Left kidney (tissue), 8 donors: ENCODE measurements at places on chromosomes 2 and 18.

DNA sequence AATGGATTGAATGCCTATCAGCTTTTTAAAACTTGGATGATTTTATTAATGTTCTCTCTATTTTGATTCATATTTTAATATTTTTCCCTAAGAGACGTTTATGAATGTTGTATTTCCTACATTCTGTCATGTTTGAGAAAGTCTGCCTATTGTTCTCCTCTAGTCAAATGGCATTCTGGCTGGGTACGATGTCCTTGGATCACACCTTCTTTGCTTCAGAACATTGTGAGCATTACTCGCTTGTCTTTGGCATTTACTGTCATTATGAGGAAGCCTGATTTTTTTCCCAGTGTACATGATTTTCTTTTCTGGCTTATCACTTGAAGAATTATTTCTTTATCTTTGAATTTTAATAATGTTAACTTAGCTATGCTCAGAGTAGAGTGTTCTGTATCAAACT is 78.4 kb downstream of the CDC42EP3 start:
- DNase-seq: no peak

DNA sequence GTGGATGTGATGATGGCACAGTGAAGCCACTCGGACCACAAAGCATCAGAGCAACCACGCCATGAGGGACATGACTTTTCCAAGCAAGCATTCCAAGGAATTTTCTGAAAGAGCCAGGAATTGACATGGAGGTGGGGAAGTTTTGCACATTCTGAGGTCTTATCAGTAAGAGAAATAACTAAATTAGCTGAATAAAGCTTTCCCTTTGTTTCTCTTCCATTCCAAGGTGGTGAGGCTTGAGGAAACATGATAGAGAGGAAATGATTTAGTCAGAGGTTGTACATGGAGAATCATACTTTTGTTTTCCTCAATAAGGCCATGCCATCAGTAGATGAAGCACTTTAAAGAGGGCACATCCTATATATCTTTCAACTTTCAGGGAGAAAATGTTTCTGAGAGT is 115.7 kb upstream of the MMADHC start:
- DNase-seq: no peak

DNA sequence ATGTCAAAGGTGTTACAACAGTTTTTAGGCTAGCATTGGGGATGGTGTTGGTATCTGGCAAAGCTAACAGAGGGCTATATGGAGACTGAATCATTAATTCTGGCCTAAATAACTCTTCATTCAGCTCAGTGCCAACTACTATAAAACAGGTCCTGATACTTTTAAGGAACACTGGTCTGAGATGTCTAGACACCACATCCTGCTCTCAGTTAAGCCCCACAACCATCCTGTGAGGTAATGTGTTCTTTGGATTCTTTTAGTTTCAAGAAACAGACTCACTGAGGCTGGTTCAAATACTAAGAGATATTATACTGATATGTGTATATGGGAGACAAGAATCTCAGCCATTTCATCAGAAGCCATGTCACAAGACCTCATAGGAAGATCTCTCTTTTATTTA is 14.2 kb upstream of the HK2 start:
- no peak for DNase-seq

- no peak for DNase-seq
Observed at GRCh38 chr2:165957030-165957675, 3.6 kb upstream of the TTC21B start.

- no peak for DNase-seq
Observed at GRCh38 chr18:23958036-23958435, 56.5 kb upstream of the TTC39C start.
